ENCODE measurements at places on chromosomes 7 and 10. TPM values are rescaled to one million over a fixed set of nuclear protein-coding genes. Genes with fewer than 3 reads are reported as not detected.

Gene MEIG1
- total RNA-seq = 0.52 TPM

Gene MLXIPL
- 0.16 TPM for total RNA-seq

Gene PTN
- 38.6 TPM for total RNA-seq

Gene CPA1
- total RNA-seq = 0.09 TPM

Gene C10orf90
- not detected for total RNA-seq

Gene OR2A25
- total RNA-seq = not detected

Gene MYL10
- total RNA-seq = not detected

Gene ZNF12
- total RNA-seq = 11.1 TPM

Gene TRIM4
- total RNA-seq = 23.3 TPM

Gene TAS2R41
- not detected for total RNA-seq

Gene EPHB6
- total RNA-seq = under 0.01 TPM
